ENCODE measurements at places on chromosomes 2 and 18.

- no peak for DNase-seq
These were observed 41.7 kb downstream of the TEX44 start for GRCh38 chr2:231634412-231634811.

DNA sequence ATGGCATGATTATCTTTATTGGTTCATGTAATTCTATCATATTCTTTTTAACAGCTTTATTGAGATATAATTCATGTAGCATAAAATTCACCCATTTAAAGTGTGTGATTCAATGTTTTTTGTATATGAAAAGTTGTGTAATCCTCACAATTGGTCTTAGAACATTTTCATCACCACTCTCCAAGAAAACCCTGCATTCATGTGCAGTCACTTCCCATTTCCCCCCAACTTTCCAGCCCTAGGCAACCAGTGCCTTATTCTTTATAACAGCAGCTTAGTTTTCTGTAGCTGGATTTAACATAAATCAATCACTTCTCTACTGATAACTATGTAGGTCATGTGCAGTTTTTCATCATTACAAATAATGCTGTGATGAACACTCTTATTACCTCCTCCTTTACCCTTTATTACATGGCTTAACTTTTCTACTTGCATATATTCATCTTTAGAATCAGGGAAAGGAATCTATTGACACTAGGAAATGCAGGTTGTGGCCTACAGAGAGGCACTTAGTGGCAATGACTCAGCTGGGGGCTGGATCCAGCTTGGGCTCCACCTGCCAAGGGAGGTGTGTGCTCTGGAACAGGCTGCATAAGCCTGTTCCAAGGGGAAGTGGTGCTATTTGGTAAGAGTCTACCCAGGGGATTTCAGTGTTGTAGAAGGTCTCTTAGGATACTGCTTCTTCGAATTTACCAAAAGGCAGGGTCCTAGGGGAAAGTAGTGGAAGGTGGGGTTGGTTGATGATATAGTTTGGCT is 89.1 kb downstream of the ETAA1 start:
- no peak for DNase-seq

- DNase-seq: no peak
These were observed 51.8 kb downstream of the LIMS1 start for GRCh38 chr2:108586116-108586515.

DNA sequence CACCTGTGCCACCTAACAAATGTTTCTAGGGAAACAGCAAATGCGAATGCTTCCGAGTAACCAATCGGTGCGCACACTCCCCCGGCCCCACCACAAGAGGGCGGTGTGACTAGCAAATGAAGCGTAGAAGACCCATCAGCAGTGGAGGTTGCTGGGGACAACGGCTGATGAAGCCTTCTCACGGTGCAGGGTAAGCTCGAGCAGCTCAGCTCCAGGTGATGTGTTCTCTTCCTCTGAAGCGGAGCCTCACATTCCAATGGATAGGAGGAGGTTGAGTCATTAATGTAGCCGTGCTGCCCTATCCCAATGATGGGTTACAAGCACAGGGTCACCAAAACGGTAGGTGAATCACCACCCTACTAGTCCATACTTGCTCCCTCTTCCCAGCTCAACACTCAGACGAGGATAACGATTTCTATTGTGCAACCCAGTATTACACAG is 127.6 kb upstream of the TWIST2 start:
- no peak for DNase-seq

DNA sequence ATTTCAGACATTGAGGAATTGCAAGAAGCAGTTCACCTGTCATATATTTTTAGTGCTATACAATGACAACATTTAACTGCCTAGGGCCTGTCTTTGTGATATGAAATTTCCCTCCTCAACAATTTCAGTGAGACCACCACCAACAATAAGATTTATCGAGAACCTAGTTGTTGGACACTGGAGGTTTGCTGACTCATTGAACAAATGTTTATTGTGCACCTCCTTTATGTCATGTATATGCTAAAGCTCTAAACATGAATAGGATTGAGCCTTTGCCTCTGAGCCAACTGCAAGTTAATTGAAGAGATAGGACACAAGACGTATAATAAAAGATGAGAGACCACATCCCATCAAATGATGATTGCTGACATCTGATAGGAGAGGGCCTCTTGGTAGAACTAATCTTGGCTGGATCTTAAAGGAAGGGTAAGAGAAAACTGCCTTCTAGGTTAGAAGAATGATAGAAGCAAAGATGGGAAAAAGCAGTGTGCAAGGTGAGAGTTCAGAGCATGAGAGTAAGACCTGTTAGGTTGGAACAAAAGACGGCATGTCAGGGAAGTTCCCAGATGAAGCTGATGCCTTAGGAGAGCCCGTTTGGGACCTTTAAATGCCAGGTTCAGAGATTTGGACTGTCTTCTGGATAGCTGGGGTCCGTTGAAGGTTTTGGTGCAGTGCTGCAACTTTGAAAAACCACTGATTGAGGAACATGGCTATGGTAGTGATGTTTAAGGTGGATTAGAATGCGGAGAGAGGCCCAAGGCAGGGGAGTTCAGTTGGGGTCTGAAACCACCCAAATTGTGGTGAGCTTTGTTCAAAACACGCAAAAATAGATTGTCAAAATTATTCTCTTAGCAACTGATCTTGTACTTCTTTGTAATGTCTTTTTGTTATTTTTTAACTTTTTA is 133.0 kb upstream of the EML6 start:
- DNase-seq: no peak

DNA sequence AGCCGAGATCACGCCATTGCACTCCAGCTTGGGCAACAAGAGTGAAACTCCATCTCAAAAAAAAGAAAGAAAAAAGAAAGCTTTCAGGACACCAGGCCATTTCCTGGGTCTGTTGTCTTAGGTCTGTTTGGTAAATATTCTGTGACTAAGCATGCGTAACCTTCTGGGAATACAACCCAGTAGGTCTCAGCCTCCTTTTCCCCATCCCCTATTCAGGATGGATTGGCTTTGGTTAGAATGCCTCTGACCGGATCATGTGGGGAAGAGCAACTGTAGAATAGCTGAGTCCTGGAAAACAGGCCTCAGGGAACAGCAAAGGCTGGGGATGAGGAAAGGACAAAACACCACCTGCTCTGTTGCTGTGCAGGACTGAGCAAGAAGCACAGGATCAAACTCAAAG is 1.6 kb upstream of the PDCL3 start:
- peak; percentile 21 for DNase-seq
